ENCODE measurements at places on chromosomes 7 and 10. TPM values are rescaled to one million over a fixed set of nuclear protein-coding genes. Genes with fewer than 3 reads are reported as not detected.

DNA sequence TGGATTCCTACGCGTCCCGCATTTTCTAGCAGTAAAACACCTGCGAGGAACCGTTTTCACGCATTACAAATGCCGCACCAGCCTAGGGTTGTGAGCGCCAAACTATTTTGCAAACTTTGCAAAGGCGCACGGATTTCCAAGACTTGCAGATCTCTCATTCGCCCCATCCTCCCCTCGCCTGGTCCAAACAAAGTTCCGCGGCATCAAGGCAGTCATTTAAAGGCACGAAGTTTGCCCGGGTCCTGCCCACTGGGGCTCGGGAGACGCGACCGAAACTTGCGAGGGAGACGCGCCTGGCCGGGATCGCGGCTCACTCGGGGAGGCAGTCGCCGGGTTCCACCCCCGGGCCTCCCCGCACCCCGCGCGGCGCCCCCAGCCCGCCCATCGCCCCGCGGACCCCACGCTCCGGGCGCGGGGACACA, 613 bp downstream of the USP6NL start:
- peak overlapping the region; percentile 97 for H3K4me3 ChIP-seq
- H3K36me3 ChIP-seq: no peaks in the 10 kb centered on the region
- H3K27ac ChIP-seq: peak overlapping the region; percentile 80

- no peaks in the 10 kb centered on the region for H3K4me1 ChIP-seq
- no peaks in the 10 kb centered on the region for H3K27me3 ChIP-seq
- H3K36me3 ChIP-seq: no peaks in the 10 kb centered on the region
- H3K4me3 ChIP-seq: no peak overlapping the region
- H3K27ac ChIP-seq: no peak overlapping the region
Measured at GRCh38 chr10:83367036-83367435, 772.3 kb upstream of the GHITM start.

- H3K4me3 ChIP-seq: no peak overlapping the region
- no peak overlapping the region for H3K27ac ChIP-seq
- H3K4me1 ChIP-seq: no peaks in the 10 kb centered on the region
- DNase-seq: no peak
- H3K36me3 ChIP-seq: no peaks in the 10 kb centered on the region
- H3K27me3 ChIP-seq: no peaks in the 10 kb centered on the region
Measured at GRCh38 chr10:126090911-126091728, 194.8 kb downstream of the FANK1 start.

- no peak overlapping the region for H3K4me3 ChIP-seq
- H3K4me1 ChIP-seq: no peaks in the 10 kb centered on the region
- H3K27ac ChIP-seq: no peak overlapping the region
- no peaks in the 10 kb centered on the region for H3K36me3 ChIP-seq
Measured at GRCh38 chr7:124387056-124387455, 354.2 kb upstream of the TMEM229A start.

DNA sequence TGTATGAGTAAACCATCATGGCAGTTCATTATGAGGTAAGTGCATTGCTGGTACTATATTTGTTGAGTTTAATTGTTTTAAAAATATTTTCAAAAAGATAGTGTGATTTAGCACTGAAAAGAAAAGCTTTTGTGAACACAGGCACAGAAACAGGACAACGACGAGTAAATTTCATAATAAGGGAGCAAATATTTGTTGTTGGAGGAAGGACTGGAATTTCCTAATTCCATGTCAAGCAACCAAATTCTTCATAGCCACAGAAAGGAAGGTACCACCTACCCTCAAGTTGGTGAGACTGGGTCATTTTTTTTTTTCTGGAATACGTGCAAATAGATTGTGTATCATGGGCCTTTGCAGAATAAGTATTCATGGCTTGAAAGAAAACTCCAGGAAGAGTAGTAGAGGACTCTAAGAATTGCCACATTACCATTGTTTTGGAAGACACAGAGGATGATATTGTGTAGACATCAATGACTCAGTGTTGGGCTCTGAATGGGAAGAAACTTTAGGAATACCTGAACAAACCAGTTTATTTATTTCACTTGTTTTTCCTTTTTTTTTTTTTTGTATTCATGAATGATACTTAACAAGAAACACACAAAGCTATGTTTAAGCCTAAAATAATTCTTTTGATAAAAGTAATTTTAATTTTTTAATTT, 7.8 kb downstream of the UBE2D4 start:
- peaks cover 2% of the 10 kb centered on the region for H3K4me1 ChIP-seq
- H3K4me3 ChIP-seq: no peak overlapping the region
- H3K27me3 ChIP-seq: no peaks in the 10 kb centered on the region
- H3K27ac ChIP-seq: no peak overlapping the region
- DNase-seq: no peak

DNA sequence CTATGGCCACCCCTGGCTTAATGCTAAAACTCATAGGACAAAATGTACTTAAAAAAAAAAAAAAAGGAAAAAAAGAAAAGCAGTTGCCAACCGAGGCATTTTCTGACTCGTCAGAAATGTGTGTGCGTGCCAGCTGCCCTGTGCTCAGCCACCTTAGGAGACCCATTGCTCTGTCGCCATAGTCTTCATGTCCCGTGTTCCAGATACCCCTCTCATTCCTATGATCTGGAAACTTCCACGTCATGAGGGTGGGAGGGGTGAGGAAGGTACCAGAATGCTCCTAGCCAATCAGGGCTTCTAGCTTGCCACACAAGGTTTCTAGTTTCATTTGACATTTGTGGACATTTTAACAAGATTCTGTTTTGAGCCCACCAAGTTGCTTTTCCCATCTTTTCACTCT, 212.9 kb downstream of the TCF7L2 start:
- no peak overlapping the region for H3K27ac ChIP-seq
- H3K27me3 ChIP-seq: no peaks in the 10 kb centered on the region
- peaks cover 16% of the 10 kb centered on the region for H3K4me1 ChIP-seq

DNA sequence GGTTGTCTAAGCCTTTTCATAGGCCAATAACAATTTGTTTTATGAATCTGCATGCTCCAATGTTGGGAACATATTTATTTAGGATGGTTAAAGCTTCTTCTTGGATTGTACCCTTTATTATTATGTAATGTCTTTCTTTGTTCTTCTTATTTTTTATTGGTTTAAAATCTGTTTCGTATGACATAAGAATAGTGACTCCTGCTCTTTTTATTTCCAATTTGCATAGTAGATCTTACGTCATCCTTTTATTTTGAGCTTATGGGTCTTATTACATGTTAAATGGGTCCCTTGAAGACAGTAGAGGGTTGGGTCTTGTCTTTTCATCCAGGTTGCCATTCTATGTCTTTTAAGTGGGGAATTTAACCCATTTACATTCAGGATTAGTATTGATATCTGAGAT, 561.9 kb upstream of the GHITM start:
- no peak overlapping the region for H3K4me3 ChIP-seq
- no peaks in the 10 kb centered on the region for H3K36me3 ChIP-seq
- no peaks in the 10 kb centered on the region for H3K27me3 ChIP-seq
- H3K27ac ChIP-seq: no peak overlapping the region
- DNase-seq: no peak

GRCh38 chr7:134473861-134474291, 15.0 kb upstream of the AKR1B1 start:
- H3K4me1 ChIP-seq: no peaks in the 10 kb centered on the region
- no peaks in the 10 kb centered on the region for H3K36me3 ChIP-seq
- H3K27me3 ChIP-seq: no peaks in the 10 kb centered on the region
- no peak overlapping the region for H3K4me3 ChIP-seq

DNA sequence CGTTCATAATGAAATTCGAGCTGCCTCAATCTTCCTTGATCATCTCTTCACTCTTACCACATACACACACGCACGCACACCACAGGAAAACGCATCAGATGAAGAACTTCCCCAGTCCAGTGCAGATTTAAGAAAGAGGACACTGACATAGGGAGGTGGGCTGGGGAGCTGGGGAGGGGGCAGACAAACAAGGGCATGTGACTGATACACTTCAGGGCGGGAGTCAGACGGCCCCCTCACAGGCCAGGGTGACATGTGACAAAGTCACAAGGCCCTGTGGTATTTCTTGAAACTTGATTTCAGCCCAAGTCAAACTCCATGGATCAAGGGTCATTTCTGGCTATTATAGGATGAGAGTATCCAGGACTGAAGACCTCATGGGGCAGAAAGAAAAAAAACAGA, 82.6 kb downstream of the KCNMA1 start:
- no peak overlapping the region for H3K27ac ChIP-seq
- no peak overlapping the region for H3K4me3 ChIP-seq
- no peaks in the 10 kb centered on the region for H3K4me1 ChIP-seq
- no peaks in the 10 kb centered on the region for H3K36me3 ChIP-seq

DNA sequence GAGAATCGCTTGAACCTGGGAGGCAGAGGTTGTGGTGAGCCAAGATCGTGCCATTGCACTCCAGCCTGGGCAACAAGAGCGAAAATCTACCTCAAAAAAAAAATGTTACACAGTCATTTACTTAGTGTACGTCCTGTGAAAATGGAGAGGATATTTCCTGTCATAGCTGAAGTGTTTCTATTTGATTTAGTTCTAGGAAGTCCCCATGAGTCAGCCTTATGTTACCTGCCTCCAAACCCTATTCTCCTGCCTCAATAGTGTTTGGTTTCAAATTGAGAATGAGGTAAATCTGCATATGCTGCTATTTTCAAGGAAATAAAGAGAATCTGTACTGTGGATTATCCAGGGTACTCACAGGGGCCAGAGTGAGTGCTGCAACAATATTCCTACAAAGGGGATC, 1284.5 kb upstream of the AUTS2 start:
- H3K4me3 ChIP-seq: no peak overlapping the region
- no peak for DNase-seq
- no peaks in the 10 kb centered on the region for H3K4me1 ChIP-seq
- H3K27ac ChIP-seq: no peak overlapping the region
- H3K36me3 ChIP-seq: no peaks in the 10 kb centered on the region
- H3K27me3 ChIP-seq: no peaks in the 10 kb centered on the region

DNA sequence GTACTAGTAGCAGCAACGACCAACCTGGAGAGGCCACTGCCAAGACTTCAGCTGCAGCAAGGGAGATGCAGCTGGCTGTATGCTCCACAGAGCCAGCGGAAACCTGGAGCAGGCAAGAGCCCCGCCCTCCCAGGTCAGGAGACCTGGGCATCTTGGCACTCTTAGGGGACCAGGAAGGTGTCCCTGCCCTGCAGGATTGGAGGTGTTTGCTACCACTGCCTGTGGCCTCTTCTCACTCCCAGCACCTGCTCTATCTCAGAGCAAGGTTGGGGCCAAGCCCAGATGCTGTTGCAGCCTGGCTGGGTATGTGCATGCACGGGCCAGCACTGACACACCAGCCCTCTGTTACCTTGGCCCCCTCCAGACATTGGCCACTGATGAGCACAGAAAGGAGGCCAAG, 1512.8 kb downstream of the REEP3 start:
- no peaks in the 10 kb centered on the region for H3K27me3 ChIP-seq
- H3K27ac ChIP-seq: no peak overlapping the region
- H3K36me3 ChIP-seq: no peaks in the 10 kb centered on the region
- H3K4me1 ChIP-seq: no peaks in the 10 kb centered on the region
- DNase-seq: no peak

DNA sequence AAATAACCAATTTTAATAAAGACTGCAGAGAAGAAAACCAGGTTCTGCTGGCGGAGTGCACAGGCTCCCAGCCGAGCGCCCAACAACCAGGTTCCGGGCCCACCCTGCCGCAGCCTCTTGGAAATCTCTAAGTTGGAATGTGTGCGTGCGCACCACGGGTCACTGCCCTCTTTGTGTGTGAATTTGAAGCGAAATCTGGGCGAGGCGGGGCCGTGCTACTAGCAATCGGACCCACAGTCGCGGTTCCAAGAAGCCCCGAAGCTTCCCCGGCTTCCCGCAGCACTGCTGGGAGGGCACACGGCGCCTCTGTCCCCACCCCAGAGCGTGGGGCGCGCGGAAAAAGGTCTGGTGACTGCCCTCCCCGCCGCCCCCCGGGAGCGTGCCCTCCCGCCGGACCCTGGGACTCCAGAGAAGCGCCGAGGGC, 666 bp upstream of the MAP3K8 start:
- peaks cover 56% of the 10 kb centered on the region for H3K27me3 ChIP-seq
- H3K36me3 ChIP-seq: no peaks in the 10 kb centered on the region
- H3K27ac ChIP-seq: peak overlapping the region; percentile 90
- H3K4me3 ChIP-seq: peak overlapping the region; percentile 71
- peaks cover 52% of the 10 kb centered on the region for H3K4me1 ChIP-seq

DNA sequence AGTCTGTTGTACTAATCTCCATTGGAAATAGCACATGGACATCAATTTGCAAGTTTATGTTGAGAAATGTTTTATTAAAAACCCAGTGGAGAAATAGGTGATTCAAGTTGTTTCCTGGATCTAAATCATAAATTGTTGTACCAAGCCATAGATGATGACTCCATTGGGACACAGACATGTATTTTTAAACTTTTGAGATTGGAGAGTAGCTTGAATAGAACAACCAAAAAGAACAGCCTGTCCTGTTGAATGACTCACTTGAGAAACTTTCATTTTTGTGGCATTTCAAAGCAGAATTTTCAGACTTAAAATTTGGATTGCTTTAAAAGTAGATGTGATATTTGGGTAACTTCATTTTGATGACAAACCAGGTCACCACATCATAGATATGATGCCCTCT, 197.5 kb downstream of the GPAM start:
- no peak overlapping the region for H3K27ac ChIP-seq
- H3K27me3 ChIP-seq: no peaks in the 10 kb centered on the region
- H3K36me3 ChIP-seq: no peaks in the 10 kb centered on the region

- DNase-seq: no peak
- no peaks in the 10 kb centered on the region for H3K27me3 ChIP-seq
- no peak overlapping the region for H3K27ac ChIP-seq
- no peaks in the 10 kb centered on the region for H3K4me1 ChIP-seq
- H3K36me3 ChIP-seq: no peaks in the 10 kb centered on the region
- H3K4me3 ChIP-seq: no peak overlapping the region
Measured at GRCh38 chr10:60282771-60283353, 106.8 kb downstream of the ANK3 start.

DNA sequence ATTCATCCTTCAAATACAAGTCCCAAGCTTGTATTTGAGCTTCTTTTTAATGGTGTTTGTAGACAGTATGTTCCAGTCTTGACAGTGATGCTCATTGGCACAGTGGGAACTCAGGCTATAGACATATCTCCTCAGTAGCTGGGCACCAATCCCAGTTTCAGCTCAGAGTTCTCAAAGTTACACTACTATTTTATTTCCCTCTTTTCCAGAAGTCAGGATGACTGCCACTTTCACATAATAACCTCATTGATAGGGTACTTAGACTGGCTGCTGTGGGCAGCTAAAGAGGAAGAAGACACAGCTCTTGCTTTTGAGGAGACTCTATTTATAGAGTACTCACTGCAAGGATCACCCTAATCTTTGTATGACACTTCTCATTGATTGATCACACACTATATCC, 2.4 kb downstream of the GBF1 start:
- H3K27me3 ChIP-seq: peaks cover 4% of the 10 kb centered on the region
- no peak for DNase-seq
- H3K27ac ChIP-seq: no peak overlapping the region
- no peaks in the 10 kb centered on the region for H3K36me3 ChIP-seq

- H3K4me1 ChIP-seq: no peaks in the 10 kb centered on the region
- H3K4me3 ChIP-seq: no peak overlapping the region
- DNase-seq: no peak
- no peak overlapping the region for H3K27ac ChIP-seq
- no peaks in the 10 kb centered on the region for H3K27me3 ChIP-seq
- H3K36me3 ChIP-seq: peaks cover 4% of the 10 kb centered on the region
Measured at GRCh38 chr10:24847112-24848070, 105.0 kb downstream of the PRTFDC1 start.

The LRRN3 gene
- polyA plus RNA-seq: 5.4 TPM

The ZNF735 gene
- polyA plus RNA-seq: not detected

The ACBD7 gene
- 1.4 TPM for polyA plus RNA-seq

The HDAC9 gene
- 4.8 TPM for polyA plus RNA-seq

The TUBB8 gene
- polyA plus RNA-seq: 0.75 TPM

The SUN3 gene
- polyA plus RNA-seq: 1.3 TPM

The PPP1R9A gene
- polyA plus RNA-seq: 1.4 TPM

The CNPY1 gene
- polyA plus RNA-seq: 0.05 TPM

The GOT1 gene
- 16.1 TPM for polyA plus RNA-seq

The LIMK1 gene
- polyA plus RNA-seq: 10.1 TPM

The DNAJC9 gene
- 21.6 TPM for polyA plus RNA-seq

The PLPP4 gene
- 0.27 TPM for polyA plus RNA-seq
